ENCODE measurements at places on chromosomes 13 and 19.

- DNase-seq, result no peak
Observed at GRCh38 chr13:26873386-26873698, 112.8 kb upstream of the GPR12 start.

GRCh38 chr19:36719687-36720556, 32.5 kb downstream of the ZNF567 start:
- DNase-seq, result no peak

DNA sequence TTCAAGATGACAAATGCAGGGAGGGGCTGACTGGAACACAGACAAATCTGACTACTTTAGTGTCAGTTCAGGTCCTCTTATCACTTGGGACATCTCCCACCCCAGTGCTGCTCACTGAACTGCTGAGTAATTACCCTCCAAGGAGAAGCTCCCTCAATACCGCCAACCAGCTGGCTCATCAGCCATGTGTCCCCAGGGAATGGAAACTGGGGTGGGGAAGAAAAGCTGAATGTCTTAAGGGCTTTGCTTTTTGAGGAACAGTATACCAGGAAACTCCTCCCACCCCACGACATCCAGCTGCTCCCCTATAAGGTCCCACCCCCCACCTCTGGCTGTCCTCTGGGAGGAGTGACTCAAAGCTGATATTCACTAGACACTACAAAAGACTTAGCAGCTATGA, 2.0 kb downstream of the ZNF823 start:
- DNase-seq, result no peak

DNA sequence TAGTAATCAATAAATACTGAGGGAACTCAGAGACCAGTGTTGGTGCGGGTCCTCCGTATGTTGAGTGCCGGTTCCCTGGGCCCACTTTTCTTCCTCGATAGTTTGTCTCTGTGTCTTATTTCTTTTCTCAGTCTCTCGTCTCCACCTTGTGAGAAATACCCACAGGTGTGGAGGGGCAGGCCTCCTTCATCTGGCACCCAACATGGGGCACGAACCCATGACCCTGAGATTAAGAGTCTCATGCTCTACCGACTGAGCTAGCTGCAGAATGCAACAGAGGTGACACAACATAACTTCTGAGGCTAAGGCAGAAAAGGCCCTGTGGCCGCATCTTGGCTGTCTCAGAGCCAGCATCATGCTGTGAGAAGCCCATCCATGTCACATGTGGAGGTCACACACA, 5.3 kb upstream of the ZNF613 start:
- DNase-seq, result no peak

DNA sequence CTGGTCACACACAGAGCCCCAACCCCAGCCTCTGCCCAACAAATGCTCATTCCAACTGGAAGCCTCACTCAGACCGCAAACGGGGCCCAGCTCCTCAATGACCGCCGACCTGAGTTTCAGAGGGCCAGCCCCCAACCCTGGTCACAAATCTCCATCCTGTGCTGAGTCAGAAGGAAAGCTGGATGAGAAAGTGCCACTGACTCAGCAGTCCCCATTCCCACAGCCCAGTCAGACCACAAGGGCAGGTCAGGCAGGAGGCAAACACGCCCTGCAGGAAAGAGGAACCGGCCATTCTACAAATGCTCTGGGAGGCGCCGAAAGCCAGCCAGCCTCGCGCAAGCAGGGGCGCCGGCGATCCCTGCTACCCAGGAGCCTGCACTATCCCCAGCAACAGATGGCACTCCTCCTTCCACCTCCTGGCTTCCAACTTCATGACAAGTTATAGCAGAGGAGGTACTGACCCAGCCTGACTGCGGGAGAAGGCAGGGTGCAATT, 14.1 kb upstream of the PRKD2 start:
- no peak for DNase-seq

DNA sequence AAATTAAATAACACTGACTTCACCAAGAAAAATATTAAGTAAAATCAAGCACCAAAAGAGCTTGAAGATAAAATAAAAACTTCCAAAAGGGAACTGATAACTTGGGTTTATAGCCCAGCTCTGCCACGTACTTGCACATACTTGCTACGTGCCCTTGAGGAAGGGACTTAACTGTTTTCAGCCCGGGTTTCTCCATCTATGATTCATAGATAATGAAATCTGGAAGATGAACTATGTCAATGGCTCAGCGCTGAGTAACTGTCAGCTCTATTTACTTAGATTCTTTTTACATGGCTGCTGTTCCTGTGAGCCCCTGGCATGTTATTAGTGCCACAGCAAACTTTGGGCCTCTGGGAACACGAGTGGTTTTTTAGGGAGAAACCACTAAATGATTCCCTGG, 9.6 kb upstream of the ZC3H13 start:
- DNase-seq, result no peak

DNA sequence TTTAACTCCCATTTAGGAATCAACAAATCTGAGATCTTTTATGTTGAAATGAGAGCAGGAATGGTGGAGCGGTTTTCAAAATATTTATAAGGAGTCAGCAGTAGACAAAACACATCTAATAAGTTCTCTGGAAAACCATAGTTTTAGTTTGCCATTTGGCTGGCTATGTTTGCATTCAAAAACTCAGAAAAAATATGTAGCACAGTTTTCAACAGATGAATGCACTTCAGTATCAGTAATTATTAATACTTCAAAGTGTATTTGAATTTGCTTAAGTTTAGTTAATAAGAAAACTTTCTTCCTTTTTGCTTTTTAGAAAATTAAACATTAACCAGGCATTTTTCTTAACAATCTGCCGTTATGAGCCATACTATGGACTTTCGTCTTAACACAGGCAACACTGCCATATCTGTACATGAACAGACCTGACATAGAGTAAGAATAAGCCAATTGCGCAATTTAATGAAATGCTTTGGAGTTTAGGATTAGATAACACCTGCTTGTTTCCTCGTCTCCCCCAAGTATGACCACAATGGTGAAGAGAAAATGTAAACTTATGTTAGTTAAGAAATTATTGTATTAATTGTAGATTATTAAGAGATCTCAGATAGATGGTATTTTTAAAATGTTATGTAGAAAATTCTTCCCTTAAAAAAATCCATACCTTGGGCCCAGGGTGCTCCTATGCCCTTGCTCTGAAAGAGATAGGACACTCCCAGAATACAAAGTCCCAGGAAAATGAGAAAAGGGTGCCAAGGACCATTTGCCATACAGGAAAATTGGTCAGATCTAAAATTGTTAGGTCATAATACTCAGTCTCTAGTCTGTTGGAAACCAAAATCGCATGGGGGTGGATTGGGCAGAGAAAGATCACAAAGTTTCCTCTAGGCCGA, 552.3 kb upstream of the ARGLU1 start:
- no peak for DNase-seq

GRCh38 chr13:82917984-82918383, 964.3 kb downstream of the SLITRK1 start:
- no peak for DNase-seq

GRCh38 chr13:94343243-94343585, 136.3 kb downstream of the DCT start:
- no peak for DNase-seq

- DNase-seq, result no peak
Observed at GRCh38 chr19:46634656-46635218, 1.3 kb downstream of the GNG8 start.

- peak; percentile 97 for DNase-seq
Observed at GRCh38 chr19:42219812-42220750, at the start of gene ZNF526. ZNF526 (plus strand) TSS chr19:42220312; CDS start chr19:42224404, 4,092 bp downstream.

DNA sequence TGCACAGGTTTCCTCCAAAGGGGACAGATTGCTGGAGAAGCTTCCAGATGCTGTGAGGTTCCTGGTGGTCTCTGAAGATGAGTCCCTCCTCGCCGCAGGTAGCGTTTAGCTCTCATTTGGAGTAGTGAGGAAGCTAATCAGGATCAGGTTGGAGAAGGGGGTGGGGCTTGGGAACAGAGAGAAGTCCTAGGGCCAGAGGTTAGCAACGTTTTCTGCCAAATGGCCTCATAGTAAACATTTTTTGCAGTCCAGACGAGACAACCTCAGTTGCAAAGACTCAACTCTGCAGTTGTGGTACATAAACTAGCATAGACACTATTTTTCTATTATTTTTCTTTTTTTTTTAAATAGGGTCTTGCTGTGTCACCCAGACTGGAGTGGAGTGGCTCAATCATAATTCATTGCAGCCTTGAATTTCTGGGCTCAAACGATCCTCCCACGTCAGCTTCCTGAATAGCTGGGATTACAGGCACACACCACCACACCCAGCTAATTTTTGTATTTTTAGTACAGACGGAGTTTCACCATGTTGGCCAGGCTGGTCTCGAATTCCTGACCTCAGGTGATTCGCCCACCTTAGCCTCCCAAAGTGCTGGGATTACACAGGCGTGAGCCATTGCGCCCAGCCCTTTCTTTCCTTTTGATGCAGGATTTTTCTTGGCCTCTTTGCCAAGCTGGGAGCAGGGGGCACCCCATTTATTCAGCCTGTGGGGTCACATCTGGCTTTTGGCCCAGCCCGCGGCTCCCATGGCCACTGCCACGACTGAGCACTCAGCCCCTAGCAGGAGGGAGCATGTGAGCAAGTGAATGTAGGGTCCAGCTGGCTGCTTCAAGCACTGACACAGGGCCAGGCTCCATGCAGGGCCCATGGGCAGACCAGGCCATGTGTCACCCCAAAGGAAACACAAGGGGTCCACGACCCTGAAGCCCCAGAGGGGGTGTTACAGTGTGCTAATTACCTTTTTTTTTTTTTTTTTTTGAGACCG, 34.4 kb upstream of the SIN3B start:
- no peak for DNase-seq

DNA sequence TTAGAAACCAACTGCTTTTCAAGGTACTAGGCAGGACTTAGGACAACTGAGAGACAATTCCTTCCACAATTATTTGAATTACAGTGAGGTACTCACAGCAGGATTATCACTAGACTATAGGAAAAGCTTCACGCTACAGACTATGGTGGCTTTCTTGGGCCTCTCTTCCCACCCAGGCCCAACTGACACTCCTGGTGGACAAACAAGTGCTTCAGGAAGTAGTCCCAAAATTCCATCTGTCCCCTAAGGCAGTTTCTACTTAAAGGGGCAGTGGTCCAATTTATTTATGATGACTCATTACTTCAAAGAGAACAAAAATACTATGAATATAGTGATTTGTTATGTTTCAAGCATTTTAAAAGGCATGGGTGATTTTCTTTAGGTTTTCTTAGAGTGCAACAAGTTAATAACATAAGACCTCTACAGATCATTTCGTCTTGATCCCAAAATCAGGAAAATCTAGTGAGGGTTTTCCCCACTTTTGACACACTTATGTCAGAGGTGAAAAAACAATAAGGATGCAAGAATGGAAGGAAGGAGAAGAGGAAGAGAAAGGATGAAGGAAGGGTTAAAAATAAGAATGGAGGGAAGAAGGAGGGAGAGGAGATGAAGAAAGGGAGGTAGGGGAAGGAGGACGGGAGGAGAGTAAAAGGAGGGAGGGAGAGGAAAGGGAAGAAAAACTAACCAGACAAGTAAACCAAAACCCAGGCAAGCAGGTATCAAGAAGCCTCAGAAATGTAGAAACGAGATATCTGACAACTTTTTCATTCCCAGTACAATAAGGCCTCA, 100.7 kb downstream of the SERP2 start:
- no peak for DNase-seq

DNA sequence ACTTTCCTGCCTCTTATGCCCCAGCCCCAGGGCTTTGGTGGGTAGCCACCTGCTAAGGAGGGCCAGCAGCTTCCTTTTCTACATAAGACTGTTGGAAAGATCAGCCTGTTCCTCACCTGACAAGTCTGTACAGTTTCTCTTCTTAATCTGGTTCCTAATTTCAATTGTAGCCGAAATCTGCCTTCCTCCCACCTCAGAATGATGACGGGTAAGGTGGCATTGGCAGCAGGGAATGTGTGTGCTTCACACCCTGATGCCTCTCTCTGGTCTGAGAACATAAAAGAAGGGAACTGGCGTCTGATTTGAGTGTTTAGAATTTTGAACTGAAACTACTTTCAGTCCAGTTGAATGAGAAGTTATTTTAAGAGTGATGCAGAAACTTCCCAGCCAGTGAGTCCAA, 16.0 kb downstream of the MAU2 start:
- DNase-seq, result no peak

DNA sequence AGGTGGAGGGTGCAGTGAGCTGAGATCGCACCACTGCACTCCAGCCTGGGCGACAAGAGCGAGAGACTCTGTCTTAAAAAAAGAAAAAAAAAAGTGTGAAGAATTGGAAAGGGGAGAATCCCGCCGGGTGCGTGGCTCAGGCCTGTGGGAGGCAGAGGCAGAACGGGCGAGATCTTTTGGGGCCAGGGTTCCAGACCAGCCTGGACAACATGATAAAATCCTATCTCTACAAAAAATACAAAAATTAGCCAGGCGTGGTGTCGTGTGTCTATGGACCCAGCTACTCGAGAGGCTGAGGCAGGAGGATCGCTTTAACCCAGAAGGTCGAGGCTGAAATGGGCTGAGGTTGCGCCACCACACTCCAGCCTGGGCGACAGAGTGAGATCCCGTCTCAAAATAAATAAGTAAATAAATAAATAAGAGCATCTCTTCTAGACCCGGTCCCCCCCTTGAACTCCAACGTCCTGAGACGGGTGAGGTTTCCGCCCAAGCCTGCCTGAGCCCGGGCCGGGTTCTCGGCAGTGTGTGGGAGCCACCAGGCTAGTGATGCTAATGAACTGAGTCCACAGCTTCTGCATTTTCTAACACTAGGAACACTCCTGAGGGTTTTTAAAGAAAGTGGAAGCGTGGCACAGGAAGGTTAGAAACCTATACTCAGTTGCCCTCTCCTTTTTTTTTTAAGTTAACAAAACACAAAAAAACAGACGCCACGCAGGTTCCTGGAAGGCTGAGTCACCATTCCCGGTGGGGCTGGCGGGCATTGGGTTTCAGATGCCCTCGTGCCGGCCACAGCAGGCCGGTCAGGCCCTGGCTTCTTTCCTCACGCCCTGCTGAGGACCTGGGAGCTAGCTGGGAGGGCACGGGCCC, 22.0 kb downstream of the GPX4 start:
- DNase-seq, result no peak

DNA sequence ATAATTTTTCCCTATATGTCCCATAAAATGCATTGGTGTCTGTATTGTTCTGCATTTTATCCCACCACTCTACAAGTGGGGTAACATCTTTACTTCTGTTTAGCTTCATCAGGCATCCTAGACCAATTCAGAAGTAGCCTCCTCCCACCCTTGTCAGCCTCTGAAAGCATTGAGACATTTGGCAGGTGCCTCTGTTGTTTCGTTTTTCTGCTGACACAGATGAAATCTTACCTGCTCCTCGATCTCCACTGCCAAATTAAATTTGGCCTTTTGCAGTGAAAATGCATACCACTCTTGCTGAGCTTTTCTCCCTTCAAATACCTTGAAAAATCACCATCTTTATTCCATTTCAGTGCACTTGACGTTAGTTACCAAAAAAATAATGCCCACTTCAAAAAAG, 83.5 kb upstream of the STARD13 start:
- no peak for DNase-seq

GRCh38 chr19:38362076-38362945, 12.1 kb upstream of the PSMD8 start:
- peak; percentile 49 for DNase-seq

- DNase-seq, result no peak
Observed at GRCh38 chr13:76745261-76746200, 140.7 kb downstream of the KCTD12 start.

- no peak for DNase-seq
Observed at GRCh38 chr13:79782541-79783205, 301.7 kb downstream of the NDFIP2 start.

- no peak for DNase-seq
Observed at GRCh38 chr13:84491952-84492351, 609.7 kb upstream of the SLITRK1 start.

GRCh38 chr19:16095071-16095571, 16.6 kb upstream of the RAB8A start:
- DNase-seq, result no peak

- no peak for DNase-seq
Observed at GRCh38 chr19:4069331-4069959, 2.7 kb upstream of the ZBTB7A start.
